ENCODE measurements at places on chromosomes 11 and 22. TPM values are rescaled to one million over a fixed set of nuclear protein-coding genes. Genes with fewer than 3 reads are reported as not detected.

CSNK2A3 gene
- 0.69 TPM for total RNA-seq

BDNF gene
- total RNA-seq: 3.6 TPM

TMEM45B gene
- 28.2 TPM for total RNA-seq

OR52W1 gene
- not detected for total RNA-seq

OR2AT4 gene
- not detected for total RNA-seq

NKAPD1 gene
- 27.4 TPM for total RNA-seq

C22orf42 gene
- total RNA-seq: 4.6 TPM
